Suppressor macrophage treated with lipopolysaccharide for 1 hour (primary cell): ENCODE measurements at places on chromosomes 7 and 10.

GRCh38 chr10:97102441-97102840 is 83.3 kb downstream of the SLIT1 start:
- no peak for DNase-seq

GRCh38 chr7:133638857-133639256 is 386.0 kb downstream of the EXOC4 start:
- no peak for DNase-seq

DNA sequence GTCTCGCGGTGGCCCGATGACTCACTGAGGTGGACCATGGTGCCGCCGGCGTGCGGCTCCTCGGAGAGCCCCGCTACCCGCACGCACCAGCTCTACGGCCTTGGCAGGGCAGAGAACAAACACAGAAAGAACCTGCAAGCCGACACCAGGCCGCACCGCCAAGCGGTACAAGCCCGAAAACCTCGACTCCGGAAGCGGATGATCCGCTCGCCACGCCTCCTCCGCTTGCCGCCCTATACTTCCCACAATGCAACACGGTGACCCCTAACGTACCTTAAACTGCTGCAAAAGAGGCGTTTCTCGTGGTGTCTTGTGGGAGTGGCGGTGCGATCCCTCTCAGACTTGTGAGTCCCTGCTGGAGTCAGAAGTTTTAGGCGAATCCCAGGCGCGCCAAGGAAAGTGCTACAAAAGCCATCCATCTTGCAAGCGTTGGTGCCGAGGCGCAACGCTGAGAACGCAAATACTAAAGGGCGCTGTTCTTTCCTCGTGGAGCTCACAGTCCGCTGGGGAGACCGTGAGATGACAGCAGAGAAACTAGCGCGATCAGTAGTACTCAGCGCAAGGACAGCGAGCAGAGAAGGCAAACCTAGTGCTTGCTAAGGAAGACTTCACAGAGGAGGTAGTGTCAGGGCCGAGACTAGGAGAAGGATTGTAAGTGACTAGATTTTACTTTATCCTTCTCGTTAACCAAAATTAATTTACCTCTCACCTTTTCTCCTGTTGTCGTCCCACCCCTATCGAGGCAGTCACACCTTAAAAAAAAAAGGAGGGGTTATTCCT is at the start of gene MRPS16:
TSS of gene MRPS16 (minus strand) at position 200 of the 780 bp plus-strand sequence. CDS start at position 38, 162 bp downstream.
- peak; percentile 97 for DNase-seq

GRCh38 chr7:50714857-50715256 is 67.8 kb downstream of the GRB10 start:
- DNase-seq = no peak
